ENCODE measurements at places on chromosomes 3 and 15. TPM values are rescaled to one million over a fixed set of nuclear protein-coding genes. Genes with fewer than 3 reads are reported as not detected.

CCR8 gene
- not detected for total RNA-seq

PATL2 gene
- 4.5 TPM for total RNA-seq

SYNM gene
- total RNA-seq, result 258 TPM

GRCh38 chr3:106185949-106186348, 317.1 kb upstream of the CBLB start:
- DNase-seq, result no peak

DNA sequence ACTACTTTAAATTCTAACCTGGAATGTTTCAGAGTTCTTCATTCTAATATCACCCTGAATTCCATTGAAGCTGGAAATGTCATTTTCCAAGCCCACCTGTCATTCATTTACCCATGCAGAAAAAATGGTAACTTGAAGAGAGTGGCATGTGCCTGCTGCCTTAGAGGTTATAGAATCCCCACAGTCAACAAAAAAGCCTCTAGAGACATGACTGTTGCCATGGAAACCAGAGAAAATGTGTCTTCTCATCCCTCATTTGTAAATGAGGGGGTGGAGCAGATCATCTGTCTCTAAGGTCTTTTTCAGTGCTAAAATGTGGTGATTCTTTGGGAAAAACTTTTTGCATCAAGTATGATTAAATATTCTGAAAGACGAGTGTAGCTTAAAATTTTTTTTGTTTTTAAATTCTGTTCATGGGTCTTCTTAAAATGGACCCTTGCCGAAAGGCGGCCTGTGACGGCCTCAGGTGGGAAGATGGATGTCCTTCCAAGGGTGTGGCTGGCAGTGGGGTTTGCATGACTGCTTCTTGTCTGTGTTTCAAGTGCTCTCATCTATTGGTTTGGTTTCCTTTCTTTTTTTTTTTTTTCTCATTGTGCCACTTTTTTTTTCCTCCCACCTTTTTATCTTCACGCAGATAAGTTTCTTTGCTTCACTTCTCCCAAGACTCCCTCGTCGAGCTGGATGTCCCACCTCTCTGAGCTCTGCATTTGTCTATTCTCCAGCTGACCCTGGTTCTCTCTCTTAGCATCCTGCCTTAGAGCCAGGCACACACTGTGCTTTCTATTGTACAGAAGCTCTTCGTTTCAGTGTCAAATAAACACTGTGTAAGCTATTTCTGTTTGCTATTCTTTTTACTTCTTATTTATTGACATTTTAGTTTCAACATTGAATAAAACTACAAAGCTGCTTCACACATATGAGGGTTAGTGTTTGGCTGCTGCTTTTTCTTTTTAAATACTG, 23.0 kb downstream of the TPM1 start:
- DNase-seq, result no peak

DNA sequence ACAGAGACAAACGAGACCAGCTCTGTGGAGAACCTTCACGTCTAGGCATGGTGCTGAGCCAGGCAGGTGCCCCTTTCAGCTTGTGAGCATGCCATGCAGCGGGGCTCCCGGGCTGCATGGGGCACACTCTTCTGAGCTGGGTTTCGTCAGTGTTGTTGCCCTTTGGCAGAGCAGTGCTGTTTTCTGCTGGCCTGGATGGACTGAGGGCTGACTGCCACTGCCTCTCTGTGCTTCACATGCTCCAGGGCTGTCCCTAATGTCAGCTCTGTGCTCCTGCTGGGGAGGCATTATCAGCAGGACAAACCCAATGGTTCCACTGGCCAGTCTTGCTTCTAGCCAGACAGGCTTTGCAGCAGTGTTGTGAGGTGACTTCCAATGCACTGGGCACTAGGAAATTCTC, 9.5 kb downstream of the GASK1A start:
- DNase-seq, result no peak

DNA sequence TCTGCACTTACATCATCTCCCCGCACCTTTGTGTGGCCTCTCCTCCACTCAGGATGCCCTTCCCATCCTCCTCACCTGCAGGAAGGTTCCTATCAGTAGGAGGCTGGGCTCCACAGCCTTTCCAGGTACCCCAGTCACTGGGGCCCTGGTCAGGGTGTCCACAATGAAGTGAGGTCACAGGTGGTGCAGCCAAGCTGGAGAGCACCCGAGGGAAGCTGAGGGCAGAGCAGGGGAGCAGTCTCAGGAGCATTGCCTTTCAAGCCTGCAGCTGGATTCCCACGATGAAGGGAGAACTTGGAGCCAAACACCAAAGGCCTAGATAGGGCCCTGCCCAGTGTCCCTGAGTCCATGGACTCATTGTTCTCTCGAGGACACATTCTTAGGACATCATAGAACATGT, 23.6 kb downstream of the MGLL start:
- DNase-seq, result no peak
